ENCODE measurements at places on chromosomes 5 and 9.

DNA sequence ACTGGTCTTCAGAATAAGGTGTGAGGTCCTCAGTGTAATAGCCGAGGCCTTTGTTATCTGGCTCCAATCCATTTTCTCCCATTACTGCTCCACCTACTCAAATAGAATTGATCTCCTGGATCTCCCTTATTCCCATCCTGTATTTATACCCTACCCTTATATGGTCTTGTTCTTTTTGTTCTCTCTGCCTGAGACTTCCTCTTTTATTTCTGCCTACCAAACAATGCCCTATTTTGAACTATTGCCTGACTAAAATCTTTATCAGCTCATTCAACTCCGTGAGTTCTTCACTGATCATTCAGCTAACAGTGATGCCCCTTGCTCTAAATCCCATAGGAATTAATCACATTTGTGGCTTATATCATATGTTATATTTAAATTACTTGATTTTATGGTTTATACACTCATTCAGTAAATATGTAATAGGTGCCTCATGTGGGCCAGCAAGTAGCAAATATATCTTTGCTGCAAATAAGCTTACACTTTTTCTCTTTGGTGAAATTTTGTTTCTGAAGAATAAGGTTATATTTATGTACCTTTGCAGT is 417.5 kb upstream of the MEF2C start:
- peak; percentile 37 for DNase-seq

GRCh38 chr9:136994888-136995230 is 1.5 kb downstream of the CLIC3 start:
- DNase-seq, result no peak

- DNase-seq, result no peak
These were observed 281.9 kb upstream of the TLE4 start for GRCh38 chr9:79289856-79290255.

DNA sequence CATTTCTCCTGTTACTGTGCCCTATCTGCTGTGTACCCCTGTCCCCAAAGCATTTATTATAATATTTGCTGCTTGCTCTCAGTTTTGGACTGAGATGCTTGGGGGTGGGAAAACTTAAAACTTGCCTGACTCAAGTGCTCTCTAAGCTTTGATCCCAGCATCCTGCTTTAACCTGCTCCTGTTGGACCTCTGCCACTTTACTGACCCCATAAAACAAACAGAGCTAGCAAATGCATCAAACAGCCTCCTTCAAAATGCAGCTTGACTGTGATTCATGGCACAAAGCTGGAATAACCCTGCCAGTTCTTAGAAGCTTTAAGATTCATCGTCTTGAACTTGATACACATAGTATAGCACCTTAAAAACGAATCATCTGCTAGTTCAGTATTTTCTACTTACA is 212.5 kb downstream of the DEPDC1B start:
- DNase-seq, result no peak

- no peak for DNase-seq
These were observed 83.8 kb downstream of the DAB2IP start for GRCh38 chr9:121735065-121735792.
